ENCODE measurements at places on chromosomes 7 and 10.

- DNase-seq, result no peak
These were observed 30.8 kb upstream of the SMNDC1 start for GRCh38 chr10:110335314-110336064.

GRCh38 chr7:96949766-96950165, 55.6 kb upstream of the DLX6 start:
- no peak for DNase-seq

GRCh38 chr10:49180444-49180860, 7.7 kb downstream of the TMEM273 start:
- no peak for DNase-seq

- DNase-seq, result no peak
These were observed 121.0 kb downstream of the EPC1 start for GRCh38 chr10:32225976-32226375.

- no peak for DNase-seq
These were observed 28.8 kb downstream of the LHFPL3 start for GRCh38 chr7:104357166-104357565.

- no peak for DNase-seq
These were observed 178.7 kb upstream of the GDF10 start for GRCh38 chr10:47121336-47121735.

DNA sequence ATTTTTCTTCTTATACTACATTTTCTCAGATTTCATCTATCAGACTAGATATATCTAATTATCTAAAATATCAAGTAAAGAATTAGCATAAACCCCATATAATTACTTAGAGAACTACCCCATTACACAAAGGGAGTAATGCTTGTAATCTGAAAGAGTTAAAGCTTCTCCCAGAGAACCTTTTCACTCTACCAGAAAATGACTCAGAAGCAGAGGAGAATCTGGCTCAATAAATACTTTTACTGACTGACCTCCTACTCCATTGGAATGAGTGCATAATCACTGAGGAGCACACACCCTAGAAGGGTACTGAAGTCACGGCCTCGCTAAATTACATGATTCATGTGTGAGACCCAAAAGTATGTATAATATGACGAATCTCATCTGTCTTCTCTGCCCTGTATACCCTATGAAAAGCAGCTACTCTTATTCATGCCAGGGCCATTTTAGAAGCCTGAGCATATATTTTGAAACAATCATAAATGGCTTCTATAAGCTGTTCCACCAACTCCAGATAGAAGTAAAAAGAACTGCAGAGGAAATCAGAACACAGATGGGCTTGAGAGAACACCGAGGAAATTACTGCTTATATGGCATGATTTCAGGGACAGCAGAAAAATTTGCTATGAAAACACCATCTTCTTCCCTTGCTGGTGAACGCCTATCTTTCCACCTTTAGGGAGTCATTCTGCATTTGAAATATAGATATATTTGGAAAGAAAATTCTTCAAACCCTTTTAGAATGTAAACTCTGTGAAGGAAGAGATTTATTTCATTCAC, 32.7 kb downstream of the DNMBP start:
- no peak for DNase-seq

- no peak for DNase-seq
These were observed 27.4 kb upstream of the DGKI start for GRCh38 chr7:137873979-137874777.

GRCh38 chr10:79476645-79477044, 31.2 kb upstream of the ZCCHC24 start:
- DNase-seq, result no peak

DNA sequence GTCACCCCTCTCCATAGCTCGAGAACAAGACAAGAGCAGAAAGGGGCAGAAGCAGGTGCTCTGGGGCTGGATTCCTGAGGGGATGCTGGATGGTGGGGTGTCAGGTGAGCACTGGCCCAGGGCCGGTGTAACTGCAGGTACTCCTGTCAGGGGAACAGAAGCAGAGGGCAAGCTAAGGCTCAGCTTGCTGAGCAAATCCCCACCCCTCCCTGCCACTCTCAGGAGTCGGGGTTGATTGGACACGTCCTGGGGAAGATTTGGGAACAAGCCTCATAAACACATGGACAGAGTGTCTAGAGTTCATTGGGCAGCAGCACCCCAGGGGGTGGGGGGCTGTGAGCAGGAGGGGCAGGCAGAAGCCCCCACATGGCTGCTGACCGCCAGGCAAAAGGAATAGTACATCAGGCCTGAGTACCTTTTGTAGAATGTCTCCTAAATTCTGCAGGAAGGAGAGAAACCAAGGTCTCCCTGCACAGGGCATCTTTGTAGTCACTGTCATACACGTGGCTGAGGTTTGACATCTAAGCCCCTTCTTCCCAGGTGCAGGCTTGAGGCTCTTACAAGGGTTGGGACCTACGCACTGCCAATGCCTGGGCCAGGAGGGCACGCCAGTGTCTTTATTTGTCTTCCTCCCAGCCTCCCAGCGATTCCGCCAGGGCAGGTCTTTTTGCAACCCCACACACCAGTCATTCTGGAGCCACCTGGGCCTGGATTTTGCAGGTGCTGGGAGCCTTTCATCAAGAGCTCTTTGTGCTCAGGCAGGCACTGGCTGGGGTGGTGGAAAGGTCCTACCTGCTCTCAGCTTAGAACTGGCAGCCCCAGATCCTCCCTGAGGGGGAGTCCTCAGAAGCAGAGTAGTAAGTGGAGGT, 2.8 kb downstream of the CALML3 start:
- no peak for DNase-seq
